ENCODE measurements at places on chromosomes 7 and 10.
A peak's percentile ranks its signal among the peaks of the same experiment; 100 is the strongest.

GRCh38 chr7:85144771-85145170, 42.1 kb downstream of the SEMA3D start:
- H3K4me3 ChIP-seq, result no peak overlapping the region
- H3K27me3 ChIP-seq, result no peaks in the 10 kb centered on the region
- H3K36me3 ChIP-seq, result no peaks in the 10 kb centered on the region
- no peak overlapping the region for H3K27ac ChIP-seq
- DNase-seq, result no peak

GRCh38 chr10:89846281-89846630, 144.9 kb downstream of the KIF20B start:
- H3K27ac ChIP-seq, result no peak overlapping the region
- no peaks in the 10 kb centered on the region for H3K36me3 ChIP-seq
- H3K4me1 ChIP-seq, result no peaks in the 10 kb centered on the region
- DNase-seq, result no peak

GRCh38 chr7:45158471-45158870, 880 bp downstream of the RAMP3 start:
- no peak overlapping the region for H3K27ac ChIP-seq
- peaks cover 21% of the 10 kb centered on the region for H3K27me3 ChIP-seq

DNA sequence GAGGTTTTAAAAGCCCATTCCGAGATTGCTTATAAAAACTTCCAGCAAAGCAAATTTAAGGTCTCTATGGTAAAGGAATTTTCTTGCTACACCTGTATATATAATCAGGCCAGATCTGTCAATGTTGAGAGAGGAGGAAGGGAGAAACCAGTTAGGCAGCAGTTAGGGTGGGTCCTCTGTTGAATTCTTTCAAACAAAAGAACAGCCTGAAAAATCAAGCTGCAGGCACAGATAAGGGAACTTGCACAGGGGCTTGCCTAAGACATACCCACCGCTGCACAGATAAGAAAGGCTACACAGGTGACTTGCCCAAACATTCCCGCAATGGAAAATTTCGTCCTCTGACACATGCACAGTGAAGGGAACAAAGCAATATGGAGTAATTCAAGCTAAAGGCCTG, 59.8 kb upstream of the IMMP2L start:
- no peak overlapping the region for H3K27ac ChIP-seq
- no peaks in the 10 kb centered on the region for H3K27me3 ChIP-seq
- no peaks in the 10 kb centered on the region for H3K36me3 ChIP-seq
- no peak overlapping the region for H3K4me3 ChIP-seq
- DNase-seq, result no peak

- peak overlapping the region; percentile 89 for H3K27ac ChIP-seq
- H3K4me1 ChIP-seq, result peaks cover 31% of the 10 kb centered on the region
- H3K27me3 ChIP-seq, result no peaks in the 10 kb centered on the region
- DNase-seq, result peak; percentile 85
- no peak overlapping the region for H3K4me3 ChIP-seq
Measured at GRCh38 chr10:104300736-104301292, 31.8 kb downstream of the GSTO2 start.

DNA sequence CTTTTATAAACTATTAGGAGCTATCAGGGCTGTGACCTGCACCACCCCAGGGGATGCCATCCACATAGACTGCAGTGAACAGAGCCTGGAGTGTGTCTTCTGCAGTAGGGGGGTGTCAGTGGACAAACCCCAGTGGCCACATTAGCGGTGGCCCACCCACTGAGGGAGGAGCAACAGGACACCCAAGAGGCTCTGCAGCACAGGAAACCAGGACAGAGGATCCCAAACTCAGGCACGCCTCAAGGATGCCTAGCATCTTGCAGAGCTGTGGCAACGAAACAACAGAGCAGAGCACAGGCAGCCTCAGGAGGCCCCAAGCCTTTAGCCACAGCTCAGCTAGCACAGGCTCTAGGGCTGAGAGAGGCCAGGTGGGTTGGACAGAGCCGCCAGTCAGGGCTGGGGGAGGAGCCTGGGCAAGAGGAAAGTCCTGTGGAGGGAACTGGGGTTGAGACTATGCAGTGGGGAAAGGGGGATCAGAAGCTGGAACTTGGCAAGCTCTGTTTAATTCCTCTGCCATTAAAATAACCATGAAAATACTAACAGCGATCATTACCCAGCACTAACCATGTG, 53.8 kb downstream of the GRID1 start:
- no peak overlapping the region for H3K4me3 ChIP-seq
- no peaks in the 10 kb centered on the region for H3K4me1 ChIP-seq
- no peak overlapping the region for H3K27ac ChIP-seq
- no peaks in the 10 kb centered on the region for H3K36me3 ChIP-seq

GRCh38 chr10:74949034-74949832, 122.8 kb downstream of the KAT6B start:
- no peak overlapping the region for H3K4me3 ChIP-seq
- no peak overlapping the region for H3K27ac ChIP-seq
- DNase-seq, result peak; percentile 30
- no peaks in the 10 kb centered on the region for H3K36me3 ChIP-seq
- H3K4me1 ChIP-seq, result no peaks in the 10 kb centered on the region
- H3K27me3 ChIP-seq, result no peaks in the 10 kb centered on the region

DNA sequence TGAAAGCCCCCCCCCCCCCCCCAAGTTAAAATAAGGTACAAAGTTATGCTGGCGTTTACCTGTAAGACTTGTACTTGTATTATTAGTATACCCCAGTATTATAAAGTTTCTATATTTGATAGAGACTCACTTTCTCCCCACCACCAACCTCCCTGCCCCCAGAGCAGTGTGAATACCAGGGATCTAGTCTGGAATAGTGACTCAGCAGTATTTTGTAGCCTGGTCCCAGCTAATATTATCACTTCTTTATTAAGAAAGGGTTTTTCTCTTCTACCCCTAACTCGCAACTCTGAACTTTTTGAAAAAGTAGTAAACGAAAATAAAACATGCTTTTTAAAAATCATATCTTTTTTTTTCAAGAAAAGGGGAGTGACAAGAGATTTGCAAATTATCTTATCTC, 26.7 kb downstream of the GLI3 start:
- no peak overlapping the region for H3K4me3 ChIP-seq
- no peak overlapping the region for H3K27ac ChIP-seq
- H3K4me1 ChIP-seq, result no peaks in the 10 kb centered on the region
- H3K36me3 ChIP-seq, result no peaks in the 10 kb centered on the region

GRCh38 chr7:7265081-7266075, 83.0 kb downstream of the C1GALT1 start:
- no peaks in the 10 kb centered on the region for H3K4me1 ChIP-seq
- no peak overlapping the region for H3K27ac ChIP-seq
- no peaks in the 10 kb centered on the region for H3K36me3 ChIP-seq
- DNase-seq, result no peak

- no peak overlapping the region for H3K4me3 ChIP-seq
- H3K27me3 ChIP-seq, result peaks cover 4% of the 10 kb centered on the region
- H3K27ac ChIP-seq, result no peak overlapping the region
- no peaks in the 10 kb centered on the region for H3K36me3 ChIP-seq
Measured at GRCh38 chr7:51309361-51310130, 7.1 kb downstream of the COBL start.
